ENCODE measurements at places on chromosomes 3 and 15.

- DNase-seq = no peak
These were observed 205.6 kb downstream of the FEZF2 start for GRCh38 chr3:62167566-62168262.

DNA sequence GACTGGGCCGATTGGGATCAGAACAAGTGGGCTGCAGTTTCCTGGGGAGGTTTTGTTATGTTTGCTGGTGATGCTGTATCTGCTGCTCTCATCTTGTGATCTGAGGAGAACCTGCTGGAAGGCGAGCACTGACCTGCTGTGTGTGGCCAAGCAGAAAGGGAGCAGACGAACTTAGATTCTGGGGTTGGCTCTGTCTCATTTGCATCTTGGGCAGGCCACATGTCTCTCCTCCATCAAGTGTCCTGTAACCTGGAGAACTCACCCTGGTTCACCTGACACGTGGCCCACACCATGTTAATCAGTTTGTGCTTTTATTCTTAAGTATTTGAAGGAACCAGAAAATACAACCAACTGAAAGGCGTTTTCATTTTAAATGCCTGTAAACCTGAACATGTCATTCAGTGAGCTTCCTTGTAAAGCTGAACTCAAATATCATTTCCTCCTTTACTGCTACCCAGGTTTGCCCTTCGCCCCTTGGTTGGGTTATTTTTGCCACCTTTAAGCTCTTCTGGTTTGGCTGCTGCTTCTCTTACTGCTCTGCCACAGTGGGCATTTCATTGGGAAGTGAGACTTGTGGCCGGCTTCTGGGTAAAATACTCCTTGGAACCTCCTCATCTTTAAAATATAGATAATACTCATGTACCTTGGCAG is 33.5 kb upstream of the TRAK1 start:
- DNase-seq = no peak

DNA sequence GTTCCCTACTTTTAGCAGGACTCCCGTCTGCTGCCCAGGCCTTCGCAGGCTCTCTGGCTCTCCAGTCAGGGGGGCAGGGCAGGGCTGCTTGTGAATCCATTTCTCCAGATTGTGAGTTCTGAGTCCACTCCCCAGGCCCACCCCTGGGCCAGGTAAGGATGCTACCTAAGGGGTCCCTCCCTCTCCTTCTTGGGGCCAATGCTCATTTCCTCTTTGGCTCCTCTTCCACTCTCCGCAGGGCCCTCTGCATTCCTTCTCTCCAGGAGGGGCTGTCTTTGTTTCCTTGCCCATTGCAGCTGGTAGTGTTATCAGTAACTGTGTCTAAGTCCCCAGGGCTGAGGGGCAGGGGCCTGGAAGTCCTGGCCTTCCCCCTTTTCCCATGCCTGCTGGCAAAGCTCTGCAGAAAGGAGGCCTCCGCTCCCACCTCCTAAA is 13.0 kb upstream of the CACNA2D2 start:
- DNase-seq = no peak

- no peak for DNase-seq
These were observed 67.4 kb downstream of the CORO2B start for GRCh38 chr15:68646156-68646555.

DNA sequence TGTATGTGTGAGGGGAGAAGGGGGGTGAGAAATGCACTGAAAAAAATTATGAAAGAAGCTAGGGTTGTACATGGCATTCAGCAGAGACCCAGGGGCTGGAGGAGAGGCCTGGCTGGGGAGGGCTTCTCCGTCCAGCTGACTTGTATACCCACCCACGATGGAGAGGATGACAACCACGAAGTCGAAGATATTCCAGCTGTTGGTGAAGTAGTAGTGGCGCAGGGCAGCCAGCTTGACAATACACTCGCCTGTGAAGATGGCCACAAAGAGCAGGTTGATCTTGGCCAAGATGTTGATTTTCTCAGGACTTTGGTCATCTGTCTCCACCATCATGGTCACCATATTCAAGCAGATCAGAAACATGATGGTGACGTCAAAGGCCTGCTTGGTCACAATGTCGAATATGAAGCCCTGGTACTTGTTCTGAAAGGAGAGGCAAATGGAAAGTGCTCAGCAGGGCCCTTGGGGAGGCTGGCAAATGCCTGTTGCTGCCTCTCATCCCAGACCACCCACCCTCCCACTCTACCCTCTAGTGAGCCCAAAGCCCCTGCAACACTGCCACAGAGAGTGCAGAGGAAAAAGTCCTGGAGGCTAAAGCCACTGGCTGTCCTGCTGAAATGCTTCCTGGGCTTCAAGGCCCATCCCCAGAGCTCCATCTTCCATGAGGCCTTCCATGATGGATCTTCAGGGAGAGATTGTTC is 58.1 kb downstream of the EXOG start:
- DNase-seq = no peak

DNA sequence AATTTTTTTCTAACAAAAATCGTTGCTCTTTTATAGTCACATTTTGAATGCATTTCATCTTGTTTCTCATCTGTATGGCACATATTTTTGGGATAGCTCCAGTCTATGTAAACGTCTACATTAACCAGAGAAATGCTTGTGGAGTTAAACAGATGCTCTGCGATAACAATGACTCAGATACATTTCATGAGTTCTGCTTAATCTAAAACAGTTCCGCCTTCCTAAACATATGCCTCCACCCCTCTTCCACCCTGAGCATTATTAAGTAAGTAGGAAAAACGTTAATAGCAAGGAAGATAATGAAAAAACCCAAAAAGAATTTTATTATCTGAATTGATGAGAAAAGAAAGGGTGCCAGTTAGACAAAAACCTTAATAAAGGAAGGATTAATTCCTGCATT is 396.1 kb downstream of the TUSC7 start:
- no peak for DNase-seq

DNA sequence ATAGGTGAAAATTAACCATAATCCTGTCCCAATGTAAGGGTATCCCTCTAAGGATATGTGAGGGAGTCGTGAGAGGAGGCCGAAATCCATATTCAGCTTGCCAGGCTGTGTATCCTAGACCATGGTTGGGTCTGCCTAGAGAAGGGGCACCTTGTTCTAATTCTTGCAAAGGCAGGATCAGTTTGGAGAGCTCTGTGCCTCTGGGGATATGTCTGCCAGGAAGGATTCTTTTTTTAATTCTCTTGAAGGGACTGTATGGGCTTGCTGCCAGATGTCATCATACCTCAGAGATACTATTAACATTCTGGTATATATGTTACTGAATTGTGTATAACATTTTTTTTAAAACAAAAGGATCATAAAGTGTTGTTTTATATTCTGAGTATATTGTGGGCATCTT is 2.4 kb downstream of the ATP1B3 start:
- DNase-seq = no peak

GRCh38 chr3:184352149-184352785 is 9.1 kb downstream of the CLCN2 start:
- DNase-seq = no peak

DNA sequence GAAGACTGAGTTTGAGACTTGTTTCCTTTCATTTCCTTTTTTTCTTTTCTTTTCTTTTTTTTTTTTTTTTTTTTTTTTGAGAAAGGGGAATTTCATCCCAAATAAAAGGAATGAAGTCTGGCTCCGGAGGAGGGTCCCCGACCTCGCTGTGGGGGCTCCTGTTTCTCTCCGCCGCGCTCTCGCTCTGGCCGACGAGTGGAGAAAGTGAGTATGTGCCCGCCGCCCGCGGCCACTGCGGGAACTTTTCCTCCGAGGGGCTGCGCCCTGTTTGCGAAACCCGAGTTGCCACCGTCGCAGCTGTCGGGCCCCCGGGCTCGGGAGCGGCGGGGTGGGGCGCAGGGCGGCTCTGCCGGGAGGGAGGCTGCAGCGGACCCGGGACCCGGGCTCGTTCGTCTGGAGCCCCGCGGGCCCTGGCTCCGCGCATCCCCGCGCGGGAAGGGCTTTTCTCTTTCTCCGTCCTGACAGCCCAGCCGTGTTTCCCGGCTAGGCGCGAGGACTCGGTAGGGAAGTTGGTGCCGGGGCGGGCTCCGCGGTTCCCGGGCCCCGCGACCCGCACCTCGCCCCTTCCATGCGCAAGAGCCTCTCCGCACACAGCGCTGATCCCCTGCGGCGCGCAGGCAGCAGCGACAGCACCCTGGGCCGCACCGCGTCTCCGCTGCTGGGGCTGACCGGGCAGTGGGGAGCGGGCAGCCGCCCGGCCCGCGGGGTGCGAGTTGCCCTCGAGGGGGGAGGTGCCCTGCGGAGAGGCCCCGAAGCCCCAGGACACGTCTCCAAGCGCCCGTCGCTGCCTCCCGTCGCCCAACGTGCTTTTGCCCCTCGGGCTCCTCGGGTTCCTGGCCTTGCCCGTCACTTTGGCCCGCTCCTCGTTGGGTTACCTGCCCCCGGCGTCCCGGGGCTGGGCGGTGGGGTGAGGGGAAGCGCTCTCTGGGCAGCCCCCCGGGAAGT is 1.4 kb downstream of the IGF1R start:
- DNase-seq = peak; percentile 41

DNA sequence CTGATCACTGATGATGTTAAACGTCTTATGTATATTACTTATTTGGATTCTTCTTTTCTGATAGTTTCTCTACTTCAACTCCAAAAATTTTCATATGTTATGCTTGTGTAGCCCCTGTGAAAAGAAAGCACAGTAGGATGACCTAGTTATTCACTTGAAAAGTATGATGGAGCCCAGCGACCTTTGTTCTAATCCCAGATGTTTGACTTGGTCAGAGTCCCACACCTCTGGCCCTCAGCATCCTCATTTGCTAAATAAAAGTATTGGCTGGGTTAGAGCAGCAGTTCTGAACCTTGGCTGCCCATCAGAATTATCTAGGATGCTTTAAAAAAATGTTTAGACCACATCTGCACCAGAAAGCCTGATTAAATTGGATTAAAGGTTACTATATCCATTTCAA is 173.7 kb downstream of the ATG7 start:
- DNase-seq = no peak

- no peak for DNase-seq
These were observed 107.3 kb downstream of the PLCH1 start for GRCh38 chr3:155637567-155637966.

GRCh38 chr3:191343115-191343514 is 12.8 kb upstream of the UTS2B start:
- no peak for DNase-seq

DNA sequence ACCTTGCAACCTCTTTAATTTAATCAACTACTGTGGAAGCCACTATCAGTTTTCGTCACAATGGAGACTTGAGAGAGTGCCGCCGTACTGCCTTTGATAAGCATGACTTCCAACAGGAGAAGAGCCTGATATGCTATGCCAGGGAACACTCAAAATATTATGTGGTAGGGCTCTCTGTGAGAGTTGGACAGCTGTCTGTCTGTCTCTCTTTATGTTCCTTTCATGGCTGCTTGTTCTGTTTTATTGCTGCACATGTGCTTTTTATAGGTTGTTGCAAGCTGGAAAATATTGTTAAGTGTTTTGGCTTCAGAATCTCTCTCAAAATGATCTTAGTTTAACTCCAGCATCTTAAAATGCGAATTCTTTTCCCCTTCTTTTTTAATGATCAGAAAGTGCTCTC is 249.4 kb upstream of the RARB start:
- no peak for DNase-seq

- DNase-seq = no peak
These were observed 507.3 kb upstream of the CBLB start for GRCh38 chr3:106376016-106376570.

- no peak for DNase-seq
These were observed 32.2 kb downstream of the CFAP20DC start for GRCh38 chr3:59017617-59017984.

DNA sequence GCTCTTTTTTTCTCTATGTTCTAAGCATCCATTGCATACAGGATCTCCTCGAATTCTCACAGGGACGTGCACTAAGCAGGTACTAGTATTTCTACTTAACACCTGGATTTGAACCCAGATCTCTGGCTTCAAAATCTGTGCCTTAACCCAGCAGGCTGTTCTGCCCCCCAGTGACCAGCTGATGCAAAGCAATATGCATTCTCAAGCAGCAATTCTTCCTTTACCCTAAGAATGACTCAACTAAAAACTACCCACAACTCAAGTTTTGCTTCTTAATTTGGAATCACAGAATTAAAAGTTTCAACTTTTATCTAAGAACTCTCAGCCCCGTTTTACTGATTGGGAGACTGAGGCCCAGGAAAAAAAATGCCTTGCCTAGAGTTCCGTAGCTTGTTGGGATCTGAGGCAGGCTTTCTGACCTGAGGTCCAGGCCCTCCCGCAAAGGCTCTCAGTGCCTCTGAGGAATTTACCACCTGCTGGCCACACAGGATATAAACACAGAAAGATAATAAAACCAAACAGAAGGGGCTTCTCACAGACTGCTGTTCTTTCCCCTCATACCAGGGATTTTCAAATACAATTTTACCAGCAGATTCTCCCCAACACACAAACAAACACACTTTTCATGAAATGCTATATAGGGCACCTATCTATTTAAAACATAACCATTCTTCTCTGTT is 115.4 kb upstream of the RAD18 start:
- DNase-seq = no peak

DNA sequence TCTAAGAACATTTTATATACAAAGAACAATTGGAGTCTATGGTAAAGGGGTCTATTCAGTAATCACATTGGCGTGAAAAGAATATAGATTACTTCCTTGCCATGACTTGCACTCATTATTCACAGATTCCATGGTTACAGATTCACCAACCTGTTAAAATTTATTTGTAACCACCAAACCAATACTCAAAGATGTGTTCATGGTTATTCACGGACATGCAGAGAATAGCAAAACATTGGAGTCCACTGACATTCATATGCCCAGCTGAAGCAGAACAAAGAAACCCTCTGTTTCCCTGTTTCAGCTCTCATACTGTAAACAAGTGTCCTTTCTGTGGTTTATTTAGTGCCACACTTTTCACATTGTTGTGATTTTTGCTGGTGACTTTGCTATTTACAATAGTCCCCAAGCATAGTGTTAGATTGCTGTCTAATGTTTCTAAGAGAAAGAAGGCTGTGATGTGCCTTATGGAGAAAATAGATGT is 185.8 kb upstream of the TTC14 start:
- DNase-seq = no peak

DNA sequence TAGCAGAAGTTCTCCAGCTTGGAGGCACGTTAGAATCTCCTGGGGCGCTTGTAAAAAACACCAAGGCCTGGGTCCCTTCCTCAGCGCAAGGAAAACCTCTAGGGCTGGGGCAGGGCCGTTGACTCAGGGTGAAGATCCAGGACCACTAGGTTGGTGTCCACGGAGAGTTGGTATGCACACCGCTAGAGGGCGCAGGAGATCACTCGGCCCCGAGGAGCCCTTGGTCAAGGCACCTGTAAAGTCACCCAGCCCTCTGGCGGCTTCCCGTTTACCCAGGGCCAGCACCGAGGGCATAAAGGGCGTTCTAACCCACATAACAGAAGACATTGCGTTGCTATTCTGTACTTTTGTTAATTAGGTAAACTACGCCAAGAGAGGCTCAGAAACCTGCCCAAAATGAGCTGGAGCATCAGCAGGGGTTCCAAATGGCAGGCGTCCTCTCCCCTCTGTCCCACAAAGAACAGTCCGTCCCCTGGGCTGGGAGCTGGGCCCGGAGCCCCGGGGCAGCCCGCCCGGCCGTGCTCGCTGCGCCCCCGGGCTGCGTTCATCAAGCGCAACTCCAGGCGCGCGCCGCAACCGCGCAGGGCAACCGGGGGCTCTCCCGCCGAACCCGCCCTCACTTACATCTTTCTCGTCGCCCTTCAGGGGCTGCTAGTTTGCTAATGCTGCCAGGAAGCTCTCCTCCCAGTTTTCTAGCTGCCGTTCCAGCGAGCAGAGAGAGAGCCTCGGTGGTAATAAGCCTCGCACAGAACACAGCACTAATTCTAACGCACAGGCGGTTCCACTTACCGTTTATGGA is 332.1 kb downstream of the ARRDC4 start:
- DNase-seq = no peak

- no peak for DNase-seq
These were observed 1.3 kb downstream of the SMC4 start for GRCh38 chr3:160400702-160401150.
